ENCODE measurements at places on chromosomes 12 and 14.

- no peak for DNase-seq
Observed at GRCh38 chr14:30230719-30231118, 303.1 kb upstream of the PRKD1 start.

DNA sequence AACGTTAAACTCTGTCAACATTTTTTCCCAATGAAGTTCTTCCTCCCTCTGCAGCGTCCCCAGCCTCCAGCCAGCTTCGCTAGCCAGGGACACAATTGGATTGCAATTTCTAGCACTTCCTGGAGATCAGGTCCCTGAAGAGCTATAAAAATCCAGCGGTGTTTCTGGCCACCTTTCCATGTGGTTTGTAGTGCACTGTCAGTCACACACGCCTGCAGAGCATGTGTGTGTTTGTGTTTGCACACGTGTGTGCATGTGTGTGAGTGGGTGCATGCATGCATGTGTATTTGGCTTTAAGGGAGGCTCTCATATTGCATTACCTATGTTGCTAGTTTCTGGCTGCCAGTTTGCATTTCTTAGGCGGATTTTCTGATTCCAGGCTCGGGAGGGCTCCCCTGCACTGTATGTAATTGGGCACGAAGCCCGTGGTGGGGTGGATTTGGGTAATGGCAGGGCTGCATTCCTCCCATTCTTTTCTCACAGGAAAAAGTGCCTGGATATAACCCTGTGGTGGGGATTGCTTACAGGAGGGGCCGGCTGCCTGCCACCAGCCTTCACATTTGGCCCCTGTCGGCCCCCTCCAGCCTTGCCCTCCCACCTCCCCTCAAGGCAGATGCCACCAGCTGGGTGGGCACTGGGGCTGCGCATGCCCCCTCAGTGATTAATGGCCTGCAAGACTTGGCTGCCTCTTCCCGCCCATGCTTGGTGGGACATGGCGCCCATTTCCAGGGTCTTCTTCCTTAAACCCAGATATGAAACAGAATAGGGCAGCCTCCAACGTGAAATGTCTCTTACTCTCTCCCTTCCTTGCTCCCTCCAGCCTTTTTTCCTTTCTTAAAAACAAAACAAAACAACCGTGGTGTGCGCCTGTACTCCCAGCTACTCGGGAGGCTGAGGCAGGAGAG is 74.0 kb downstream of the TSPAN9 start:
- DNase-seq = no peak

- no peak for DNase-seq
Observed at GRCh38 chr14:69685218-69685616, 73.8 kb downstream of the SUSD6 start.

DNA sequence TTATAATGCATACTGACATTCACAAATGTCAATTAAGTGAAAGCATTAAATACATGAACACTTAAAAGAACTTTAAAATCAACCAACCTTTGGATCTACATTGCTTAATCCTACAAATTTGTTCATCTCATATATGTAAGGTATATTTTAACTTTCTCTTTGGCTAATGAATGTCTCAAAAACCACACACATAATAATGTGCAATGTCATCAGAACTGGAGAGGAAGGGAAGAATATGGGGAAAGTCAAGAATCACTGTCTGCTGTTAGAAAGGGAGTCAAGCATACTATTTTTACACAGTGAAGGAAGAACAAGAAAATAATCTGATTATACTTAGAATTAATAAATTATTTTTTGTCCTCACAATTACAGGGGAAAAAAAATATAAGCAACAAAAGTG is 4.9 kb downstream of the GMFB start:
- DNase-seq = no peak

GRCh38 chr14:71654810-71655209 is 277.4 kb upstream of the RGS6 start:
- no peak for DNase-seq

GRCh38 chr12:46777587-46777986 is 48.2 kb downstream of the SLC38A4 start:
- no peak for DNase-seq

GRCh38 chr14:55170526-55170925 is 20.9 kb downstream of the DLGAP5 start:
- no peak for DNase-seq

- DNase-seq = no peak
Observed at GRCh38 chr12:54762390-54762789, 91.9 kb upstream of the MUCL1 start.

Measured in pancreas (tissue), 10 donors.